ENCODE measurements at places on chromosomes 3 and 15.

DNA sequence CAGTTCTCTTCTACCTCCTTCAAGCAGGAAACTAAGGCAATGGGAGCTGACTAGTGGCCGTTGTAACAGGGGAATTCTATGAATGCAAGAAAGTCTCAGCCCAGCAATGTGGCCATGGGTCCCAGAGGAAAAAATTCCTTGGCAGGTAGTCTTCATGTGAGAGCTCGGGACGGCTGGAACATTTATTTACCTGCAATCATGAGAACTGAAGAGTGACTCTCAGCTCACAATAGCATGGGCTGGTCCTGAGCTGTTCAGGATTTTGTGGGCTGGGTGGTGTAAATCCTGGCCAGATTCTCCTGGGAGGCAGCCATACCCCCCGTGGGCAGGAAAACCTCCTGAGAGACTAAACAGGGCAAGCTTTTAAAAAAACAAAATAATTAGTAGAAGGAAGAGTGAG lies 330.3 kb upstream of the CTNNB1 start:
- DNase-seq: no peak

GRCh38 chr3:125957674-125958510 lies 11.1 kb upstream of the ROPN1B start:
- DNase-seq: no peak

- DNase-seq: no peak
These were observed 357.3 kb downstream of the ZBTB20 start for GRCh38 chr3:114789803-114790202.

- no peak for DNase-seq
These were observed 25.0 kb downstream of the SH3GL3 start for GRCh38 chr15:83472151-83472550.

DNA sequence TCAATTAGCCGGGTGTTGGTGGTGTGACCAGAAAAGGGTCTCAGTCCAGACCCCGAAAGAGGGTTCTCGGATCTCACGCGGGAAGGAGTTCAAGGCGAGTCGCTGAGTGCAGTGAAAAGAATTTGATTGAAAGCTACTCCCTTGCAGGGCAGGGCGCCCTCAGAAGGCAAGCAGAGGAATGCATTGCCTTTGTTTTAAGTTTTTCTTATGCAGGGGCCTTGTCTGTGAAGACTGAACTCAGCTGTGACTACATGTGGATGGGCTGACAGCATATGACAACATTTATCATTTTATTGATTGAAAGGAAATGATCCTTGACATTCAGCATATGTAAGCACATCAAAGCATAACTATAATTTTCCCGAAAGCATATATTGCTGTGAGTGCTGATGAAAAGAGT lies 11.8 kb downstream of the CPN2 start:
- no peak for DNase-seq

- DNase-seq: no peak
These were observed at the start of gene OXTR for GRCh38 chr3:8769088-8769822. OXTR (minus strand) TSS chr3:8769613; CDS start chr3:8768187, 1,426 bp downstream.

GRCh38 chr3:190718097-190718496 lies 144.4 kb downstream of the GMNC start:
- no peak for DNase-seq

DNA sequence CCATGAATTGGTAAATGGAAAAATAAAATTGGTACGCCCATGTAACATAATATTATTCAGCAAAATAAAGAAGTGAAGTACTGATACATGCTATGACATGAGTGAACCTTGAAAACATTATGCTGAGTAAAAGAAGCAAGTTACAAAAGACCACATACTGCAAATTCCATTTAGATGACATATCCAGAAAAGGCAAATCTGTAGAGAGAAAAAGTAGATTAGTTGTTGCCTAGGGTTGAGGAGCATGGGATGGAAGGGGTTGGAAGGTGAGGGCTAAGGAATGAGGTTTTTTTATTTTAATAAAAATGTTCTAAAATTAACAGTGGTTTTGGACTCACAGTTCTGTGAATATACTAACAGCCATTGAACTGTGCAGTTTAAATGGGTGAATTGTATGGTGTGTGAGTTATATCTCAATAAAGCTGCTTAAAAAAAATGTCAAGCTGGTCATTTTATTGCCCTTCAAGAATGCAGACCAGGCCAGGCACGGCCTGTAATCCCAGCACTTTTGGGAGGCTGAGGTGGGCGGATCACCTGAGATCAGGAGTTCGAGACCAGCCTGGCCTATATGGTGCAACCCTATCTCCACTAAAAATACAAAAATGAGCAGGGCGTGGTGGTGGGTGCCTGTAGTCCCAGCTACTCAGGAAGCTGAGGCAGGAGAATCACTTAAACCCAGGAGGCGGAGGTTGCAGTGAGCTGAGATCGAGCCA lies 8.1 kb upstream of the DLG1 start:
- no peak for DNase-seq

DNA sequence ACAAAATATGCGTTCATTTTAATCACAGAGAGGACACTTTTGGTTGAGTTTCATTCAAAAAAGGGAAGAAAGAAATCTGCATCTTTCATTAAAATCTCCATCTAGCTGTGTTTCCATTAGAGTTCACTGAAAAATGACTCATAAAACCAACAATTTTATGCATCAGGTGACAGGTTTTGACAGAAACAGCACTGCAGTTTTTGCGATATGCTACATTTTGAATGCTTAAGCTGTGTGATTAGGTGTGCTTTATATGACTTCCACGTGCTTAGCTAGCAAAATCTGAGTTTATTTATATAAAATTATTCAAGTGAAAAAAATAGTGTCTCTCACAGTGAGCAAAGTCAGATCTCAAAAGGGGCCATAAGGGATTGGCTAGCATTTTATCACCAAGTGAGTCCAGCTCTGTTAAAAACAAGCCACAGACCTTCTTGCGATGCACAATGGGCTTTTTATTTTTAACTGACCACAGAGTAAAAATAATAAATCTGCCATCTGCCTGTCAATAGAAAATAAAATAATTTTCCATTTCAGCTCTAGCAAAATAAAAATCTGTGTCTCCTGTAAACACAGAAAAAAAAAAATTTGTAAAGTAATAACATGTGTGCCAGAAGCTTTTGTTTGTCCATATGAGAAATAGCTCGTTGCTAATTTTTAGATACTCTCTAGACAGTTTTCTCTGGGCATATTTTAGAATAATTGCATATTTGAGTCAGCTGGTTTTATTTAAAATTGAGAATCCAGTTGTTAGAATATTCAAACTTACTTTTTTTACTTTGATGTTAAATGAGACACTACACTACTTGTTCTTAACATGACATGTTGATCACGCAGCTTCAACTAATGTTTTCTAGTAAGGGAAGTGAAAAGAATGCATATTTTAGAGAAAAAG lies 409.8 kb downstream of the ROBO2 start:
- no peak for DNase-seq

- no peak for DNase-seq
These were observed 72.2 kb upstream of the ARNT2 start for GRCh38 chr15:80331886-80332406.

DNA sequence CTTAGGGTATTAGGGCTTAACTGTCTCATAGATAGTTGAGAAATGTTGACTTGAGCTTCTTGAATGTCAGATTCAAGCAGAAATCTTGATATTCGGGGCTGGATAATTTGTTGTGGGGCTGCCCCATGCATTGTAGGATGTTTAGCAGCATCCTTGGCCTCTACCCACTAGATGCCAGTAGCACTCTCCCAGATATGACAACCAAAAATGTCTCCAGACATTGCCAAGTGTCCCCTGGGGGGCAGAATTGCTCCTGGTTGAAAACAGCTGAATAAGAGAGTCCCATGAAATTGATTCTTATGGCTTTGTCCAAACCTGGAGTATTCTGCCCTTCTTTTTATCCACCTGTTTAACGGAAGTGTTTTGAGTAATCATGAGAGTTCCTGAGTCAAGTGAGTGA lies 15.9 kb upstream of the LCMT2 start:
- DNase-seq: no peak

GRCh38 chr3:138440596-138440995 lies 6.2 kb downstream of the ESYT3 start:
- no peak for DNase-seq

- DNase-seq: no peak
These were observed 251.4 kb upstream of the C2CD4B start for GRCh38 chr15:62416526-62416925.

GRCh38 chr3:65402597-65402996 lies 636.1 kb downstream of the MAGI1 start:
- no peak for DNase-seq

- DNase-seq: no peak
These were observed 66.4 kb upstream of the GOLIM4 start for GRCh38 chr3:168162172-168162571.

GRCh38 chr3:18185624-18186023 lies 239.5 kb downstream of the SATB1 start:
- DNase-seq: no peak

DNA sequence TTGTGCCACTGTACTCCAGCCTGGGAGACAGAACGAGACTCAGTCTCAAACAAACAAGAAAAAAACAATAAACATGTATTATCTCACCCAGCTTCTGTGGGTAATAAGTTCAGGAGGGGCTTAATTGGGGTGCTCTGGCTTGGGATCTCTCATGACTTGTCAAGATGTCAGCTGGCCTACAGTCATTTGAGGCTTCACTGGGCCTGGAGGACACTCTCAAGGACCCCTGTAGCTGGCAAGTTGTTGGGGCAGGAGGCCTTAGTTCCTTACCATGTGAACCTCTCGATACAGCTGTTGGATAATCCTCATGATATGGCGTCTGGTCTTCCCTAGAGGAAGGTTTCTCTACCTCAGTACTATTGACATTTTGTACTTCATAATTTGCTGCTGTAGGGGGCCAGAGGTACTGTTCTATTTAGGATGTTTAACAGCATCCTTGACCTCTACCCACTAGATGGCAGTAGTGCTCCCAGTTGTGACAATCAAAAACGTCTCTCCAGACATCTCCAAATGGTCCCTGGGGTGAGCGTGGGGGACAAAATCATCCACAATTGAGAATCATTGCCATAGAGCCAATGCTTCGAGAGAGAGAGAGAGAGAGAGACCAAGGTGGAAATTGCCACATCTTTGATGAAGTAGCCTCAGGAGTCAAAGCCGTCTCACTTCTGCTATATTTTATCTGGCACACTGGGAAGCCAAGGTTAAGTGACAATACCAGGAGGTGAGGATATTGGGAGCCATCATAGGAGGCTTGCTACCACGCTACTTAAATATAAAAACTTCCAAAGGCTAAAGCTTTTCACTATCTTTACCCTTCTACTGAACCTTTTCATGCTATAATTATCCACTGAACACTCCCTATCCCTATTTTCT lies 23.9 kb upstream of the SLTM start:
- DNase-seq: peak; percentile 45

GRCh38 chr3:25817107-25817506 lies 27.2 kb downstream of the OXSM start:
- DNase-seq: no peak

DNA sequence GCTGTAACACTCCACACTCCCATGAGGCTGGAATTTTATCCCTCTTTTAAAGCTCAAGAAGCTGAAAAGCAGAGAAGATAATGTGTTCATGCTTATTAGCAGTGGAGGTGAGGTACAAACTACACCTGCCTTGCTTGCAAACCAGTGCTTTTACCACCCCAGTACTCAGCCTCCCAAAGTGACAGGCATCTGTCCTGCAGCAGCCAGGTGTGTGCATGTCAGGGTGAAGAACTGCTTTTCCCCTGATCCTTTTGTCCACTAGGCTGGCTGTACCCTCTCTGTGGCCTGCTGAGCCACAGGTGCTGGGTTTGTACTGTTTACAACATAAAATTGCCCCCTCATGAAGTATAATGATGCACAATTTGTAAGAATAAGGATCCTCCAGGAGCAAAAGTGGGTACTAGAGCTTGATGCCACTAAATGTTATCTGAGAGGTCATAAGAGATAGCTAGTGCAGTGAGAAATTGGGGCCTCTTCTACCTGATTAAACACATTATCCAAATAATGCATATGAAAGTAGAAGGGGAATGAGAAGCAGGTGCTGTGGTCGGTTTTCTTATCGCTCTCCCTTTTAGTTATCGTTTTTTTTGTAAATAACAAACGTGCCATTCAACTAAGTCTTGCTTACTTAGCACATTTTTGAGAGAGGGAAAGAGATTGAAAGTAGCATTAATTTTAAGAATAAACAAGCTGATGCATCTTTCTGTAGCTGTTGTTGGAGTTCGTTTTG lies 39.2 kb upstream of the GADL1 start:
- no peak for DNase-seq

GRCh38 chr3:195543500-195544229 lies 540 bp upstream of the PPP1R2 start:
- no peak for DNase-seq

DNA sequence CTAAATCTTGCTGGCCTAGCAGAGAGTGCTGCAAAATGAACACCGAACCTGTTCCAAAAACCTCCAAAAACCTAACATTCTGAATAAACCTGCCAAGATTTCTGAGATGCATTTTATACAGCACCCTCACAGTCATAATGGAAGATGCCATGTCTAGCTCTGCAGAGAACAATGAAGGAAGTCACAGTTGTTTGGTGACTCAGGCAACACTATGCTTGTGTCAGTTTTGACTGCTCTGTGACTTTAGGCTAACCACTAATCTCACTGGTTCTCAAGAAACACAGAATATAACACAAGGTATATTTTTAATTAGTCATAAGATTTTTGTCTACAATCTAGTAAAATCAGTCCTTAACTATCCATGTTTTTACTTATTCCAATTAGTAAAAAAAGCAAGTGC lies 606.6 kb downstream of the TBL1XR1 start:
- no peak for DNase-seq

DNA sequence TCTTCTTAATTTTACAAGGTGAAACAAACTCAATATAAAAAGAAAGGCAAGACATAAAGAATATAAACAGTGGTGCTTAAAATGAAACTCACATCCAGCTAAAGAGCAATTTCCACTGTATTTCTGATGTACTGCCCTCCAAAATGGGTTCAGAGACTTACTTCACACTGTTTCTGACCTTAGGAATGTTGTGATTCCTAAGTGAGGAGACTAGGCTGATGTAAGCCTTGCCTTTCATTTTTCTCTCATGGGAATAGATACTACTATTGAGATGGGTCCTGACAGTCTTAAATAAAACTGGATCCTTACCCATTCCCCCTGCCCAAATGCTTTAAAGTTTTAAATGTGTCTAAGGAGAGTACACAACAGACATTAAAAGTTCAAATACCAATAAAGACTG lies 86.9 kb downstream of the CBLB start:
- DNase-seq: no peak

DNA sequence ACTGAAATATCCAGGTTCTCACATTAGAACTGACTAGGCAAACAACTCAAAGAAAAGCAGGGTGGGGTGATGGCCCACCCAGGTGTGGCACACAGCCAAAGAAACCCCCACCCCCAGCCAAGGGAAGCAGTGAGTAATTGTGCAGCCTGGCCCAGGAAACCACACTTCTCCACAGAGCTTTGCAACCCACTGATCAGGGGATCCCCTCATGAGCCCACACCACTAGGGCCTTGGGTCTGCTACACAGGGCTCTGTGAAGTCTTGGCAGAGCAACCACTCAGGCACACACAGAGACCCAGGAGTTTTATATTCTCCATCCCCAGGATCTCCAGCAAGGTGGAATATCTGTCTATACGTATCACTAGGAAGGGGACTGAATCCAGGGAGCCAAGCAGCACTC lies 22.2 kb upstream of the TRIM42 start:
- DNase-seq: no peak

DNA sequence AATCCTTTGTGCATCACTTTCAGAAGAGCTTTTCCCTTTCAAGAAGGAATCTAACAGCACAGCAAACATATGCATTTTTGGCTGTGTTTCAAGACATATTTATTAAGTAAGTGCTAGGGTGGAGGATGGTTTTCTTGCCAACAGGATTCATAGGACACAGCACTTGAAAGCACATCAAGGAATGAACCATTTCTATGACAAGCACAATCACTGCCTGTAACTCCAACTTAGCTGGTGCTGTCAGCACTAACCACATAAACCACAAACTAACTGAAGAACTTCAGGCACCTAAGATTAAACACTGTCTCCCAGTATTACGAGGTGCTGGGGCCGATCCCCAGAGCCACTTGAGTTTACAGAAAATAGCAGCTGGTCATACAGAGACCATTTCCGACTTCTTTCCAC lies 35.4 kb upstream of the SPRED1 start:
- DNase-seq: no peak
